ENCODE measurements at places on chromosomes 7 and 10.

- no peak overlapping the region for H3K4me3 ChIP-seq
- H3K4me1 ChIP-seq = no peaks in the 10 kb centered on the region
- H3K27ac ChIP-seq = no peak overlapping the region
- DNase-seq = no peak
- no peaks in the 10 kb centered on the region for H3K36me3 ChIP-seq
Observed at GRCh38 chr10:85874208-85874607, 492.4 kb downstream of the GRID1 start.

GRCh38 chr7:90173127-90173844, 19.0 kb downstream of the STEAP1 start:
- H3K36me3 ChIP-seq = no peaks in the 10 kb centered on the region
- no peaks in the 10 kb centered on the region for H3K4me1 ChIP-seq
- DNase-seq = no peak

- DNase-seq = no peak
- no peaks in the 10 kb centered on the region for H3K4me1 ChIP-seq
- H3K27me3 ChIP-seq = peaks cover 8% of the 10 kb centered on the region
Observed at GRCh38 chr10:45444976-45445898, 71.2 kb downstream of the ALOX5 start.

DNA sequence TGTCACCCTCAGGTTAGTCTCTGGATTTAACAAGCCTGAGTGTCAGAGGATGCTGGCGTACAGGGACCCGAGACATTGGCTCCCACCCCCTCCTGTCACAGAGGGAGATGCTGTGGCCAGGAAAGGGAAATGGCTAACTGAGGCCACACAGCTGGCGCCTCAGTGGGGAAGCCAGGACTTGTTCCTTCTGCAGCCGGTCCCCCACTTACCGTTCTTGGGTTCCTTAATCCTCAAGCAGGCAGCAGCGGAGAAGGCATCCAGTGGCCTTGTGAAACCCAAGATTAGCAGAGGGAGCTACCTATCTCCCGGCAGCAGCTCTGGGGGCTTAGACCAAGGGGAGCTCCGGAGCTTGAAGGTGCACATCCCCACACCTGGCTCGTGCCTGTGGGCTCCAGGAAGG, 65.4 kb downstream of the NEURL1 start:
- H3K27me3 ChIP-seq = peaks cover 90% of the 10 kb centered on the region
- DNase-seq = no peak

- peaks cover 34% of the 10 kb centered on the region for H3K4me1 ChIP-seq
- H3K36me3 ChIP-seq = peaks cover 100% of the 10 kb centered on the region
- H3K4me3 ChIP-seq = no peak overlapping the region
- H3K27me3 ChIP-seq = no peaks in the 10 kb centered on the region
Observed at GRCh38 chr7:130884437-130885417, 150.7 kb upstream of the KLF14 start.

DNA sequence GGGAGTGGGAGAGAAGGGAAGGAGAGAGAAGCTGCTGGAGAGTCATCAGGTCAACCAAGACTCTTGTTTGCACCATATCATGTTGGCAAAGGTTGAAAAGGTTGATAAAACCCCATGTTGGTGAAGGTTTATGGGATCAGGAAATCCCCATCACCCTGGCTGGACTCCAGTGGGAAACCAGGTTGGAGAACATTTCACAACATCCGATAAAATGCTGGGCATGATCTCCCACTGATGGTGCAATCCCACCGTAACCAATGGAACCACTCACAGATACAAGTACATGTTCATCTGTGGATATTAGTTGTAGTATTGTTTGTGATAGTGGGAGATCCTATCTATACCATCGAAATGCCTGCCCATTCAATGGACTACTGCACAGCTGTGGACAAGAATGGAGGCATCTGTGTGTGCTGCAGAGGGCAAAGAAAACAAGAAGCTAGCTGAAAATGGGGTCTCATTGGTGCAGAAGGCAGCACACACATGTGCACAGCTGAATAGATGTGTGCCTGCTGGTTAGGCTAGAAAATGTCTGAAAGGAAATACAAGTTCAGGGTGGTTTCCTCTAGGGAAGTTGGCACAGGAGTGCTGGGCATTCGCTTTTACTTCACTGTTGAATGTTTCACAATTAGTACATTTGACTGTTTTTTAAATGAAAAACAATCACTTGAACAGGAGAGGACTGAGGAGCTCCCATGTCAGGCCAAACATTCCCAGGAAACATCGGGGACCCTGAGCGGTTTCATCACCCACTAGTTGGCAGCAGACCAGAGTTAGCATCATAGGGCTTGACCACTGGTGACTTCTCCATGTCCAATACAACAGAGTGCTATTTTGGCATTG, 80.4 kb upstream of the MGMT start:
- H3K27ac ChIP-seq = no peak overlapping the region
- peaks cover 30% of the 10 kb centered on the region for H3K27me3 ChIP-seq
